ENCODE measurements at places on chromosomes 16 and 17.

DNA sequence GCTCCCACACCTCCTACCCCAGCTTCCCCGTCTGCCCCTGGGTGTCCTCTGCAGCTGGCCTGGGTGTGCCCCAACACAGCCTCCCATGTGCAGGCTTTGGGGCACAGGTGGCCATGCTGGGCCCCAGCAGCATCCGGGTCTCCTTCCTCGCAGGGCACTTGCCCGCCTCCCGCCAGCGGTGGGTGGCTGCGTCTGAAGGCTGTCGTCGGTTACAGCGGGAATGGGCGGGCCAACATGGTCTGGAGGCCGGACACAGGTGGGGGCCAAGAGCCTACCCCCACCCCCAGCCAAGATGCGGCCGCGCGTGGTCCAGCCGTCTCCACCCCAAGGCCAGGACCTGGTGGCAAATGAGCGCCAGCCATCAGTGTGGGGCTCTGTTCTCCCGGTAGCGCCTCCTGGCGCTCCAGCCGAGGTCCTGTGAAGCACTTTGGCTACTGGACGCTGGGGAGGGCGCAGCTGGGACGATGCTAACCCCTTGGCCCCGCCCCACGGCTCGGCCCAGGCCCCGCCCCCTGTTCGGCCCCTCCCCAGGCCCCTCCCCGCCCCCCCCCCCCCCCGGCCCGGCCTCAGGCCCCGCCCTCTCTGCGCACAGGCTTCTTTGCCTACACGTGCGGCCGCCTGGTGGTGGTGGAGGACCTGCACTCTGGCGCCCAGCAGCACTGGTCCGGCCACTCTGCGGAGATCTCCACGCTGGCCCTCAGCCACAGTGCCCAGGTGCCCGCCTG, 7.3 kb upstream of the RHOT2 start:
- peak; percentile 83 for DNase-seq

GRCh38 chr17:81515530-81516041, 3.0 kb upstream of the ACTG1 start:
- DNase-seq, result no peak

DNA sequence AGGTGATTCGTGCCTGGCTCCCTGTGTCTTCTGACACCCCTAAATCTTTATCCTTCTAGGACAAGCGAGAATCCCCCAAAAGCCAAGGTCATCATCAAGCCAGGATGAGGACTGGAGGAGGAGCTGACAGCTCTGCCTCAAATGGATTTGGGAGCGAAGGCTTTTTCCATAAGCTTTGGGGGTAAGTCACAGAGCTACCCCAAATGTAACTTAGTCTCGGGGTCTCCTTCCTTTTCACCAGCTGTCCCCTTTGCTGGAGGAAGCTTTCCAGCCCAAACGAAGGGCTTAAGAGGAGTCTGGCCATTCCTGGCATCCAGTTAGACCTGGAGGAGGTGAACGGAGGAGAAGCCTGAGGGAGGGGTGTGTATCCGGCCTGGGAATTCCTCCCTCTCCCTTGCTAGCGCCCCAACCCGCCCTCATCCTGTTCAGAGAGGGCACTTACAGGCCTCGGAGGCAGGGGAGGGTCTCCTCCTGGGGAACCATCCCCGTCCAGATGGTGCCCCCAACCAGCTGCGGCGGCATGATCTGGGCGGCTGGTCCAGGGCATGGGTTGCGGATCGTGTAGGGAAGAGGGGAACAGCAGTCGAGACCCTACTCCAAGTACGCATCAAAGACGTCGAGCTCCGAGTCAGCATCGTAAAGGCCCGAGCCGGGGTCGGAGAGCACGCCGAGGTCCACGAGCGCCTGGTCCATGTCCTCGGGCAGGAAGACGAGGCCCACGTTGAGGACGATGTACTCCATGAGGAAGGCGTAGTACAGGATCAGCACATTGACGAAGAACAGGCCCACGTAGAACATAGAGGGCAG, 938 bp downstream of the DEXI start:
- no peak for DNase-seq

DNA sequence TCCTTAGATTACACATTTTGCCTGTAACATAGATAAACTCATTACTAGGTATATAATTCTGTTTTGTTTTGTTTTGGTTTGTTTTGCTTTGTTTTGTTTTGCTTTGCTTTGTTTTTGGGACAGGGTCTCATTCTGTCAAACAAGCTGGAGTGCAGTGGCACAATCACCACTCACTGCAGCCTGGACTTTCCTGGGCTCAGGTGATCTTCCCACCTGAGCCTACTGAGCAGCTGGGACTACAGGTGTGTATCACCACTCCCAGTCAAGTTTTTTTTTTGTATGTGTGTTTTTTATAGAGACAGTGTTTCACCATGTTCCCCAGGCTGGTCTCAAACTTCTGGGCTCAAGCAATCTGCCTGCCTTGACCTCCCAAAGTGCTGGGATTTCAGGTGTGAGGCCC, 1.3 kb upstream of the CCL4L2 start:
- no peak for DNase-seq

- no peak for DNase-seq
Observed at GRCh38 chr17:65557349-65558310, 3.8 kb downstream of the AXIN2 start.

DNA sequence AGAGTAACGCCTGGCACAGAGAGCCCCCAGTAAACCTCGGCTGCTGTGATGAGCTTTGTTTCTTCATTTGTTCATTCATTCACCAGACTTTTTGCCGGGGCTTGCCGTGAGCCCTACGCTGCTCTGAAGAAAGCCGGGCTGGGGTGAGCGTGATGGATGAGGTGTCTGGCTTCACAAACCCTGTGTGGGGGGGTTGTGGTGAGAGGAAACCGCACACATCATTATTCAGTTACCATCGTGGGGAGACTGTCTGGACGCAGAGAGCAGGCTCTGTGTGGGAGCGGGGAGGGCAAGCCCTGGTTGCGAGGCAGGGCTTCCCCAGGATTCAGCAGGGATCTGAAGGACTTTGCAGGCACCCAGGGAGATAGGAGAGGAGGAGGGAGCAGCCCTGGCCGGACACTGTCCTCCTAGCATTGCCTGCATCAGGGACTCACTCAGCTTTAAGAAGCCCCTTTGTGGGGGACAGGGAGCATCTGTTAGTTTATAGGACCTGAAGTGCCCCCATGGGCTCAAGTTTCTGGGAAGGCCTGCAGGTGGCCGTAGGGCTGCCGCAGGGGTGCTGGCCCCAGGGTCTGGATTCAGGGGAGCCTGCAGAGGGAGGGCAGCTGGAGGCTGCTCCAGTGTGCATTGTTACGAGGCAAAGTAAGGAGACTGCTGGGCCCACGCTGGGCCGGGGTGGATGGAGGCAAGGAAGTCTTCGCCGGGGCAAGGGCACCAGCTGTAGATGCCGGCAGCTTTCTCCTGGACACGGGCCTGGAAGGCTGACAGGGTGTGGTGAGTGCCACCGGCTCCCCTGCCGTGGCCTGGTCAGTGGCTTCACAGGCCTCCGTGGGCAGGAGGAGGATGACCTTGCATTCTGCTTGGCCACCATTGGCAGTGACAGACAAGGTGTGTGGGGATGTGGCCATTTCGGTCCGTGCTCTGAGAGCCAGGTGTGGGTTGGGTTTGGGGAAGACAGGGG, 334.5 kb downstream of the SEC14L1 start:
- no peak for DNase-seq

- no peak for DNase-seq
Observed at GRCh38 chr16:2003231-2003826, 6.3 kb downstream of the ZNF598 start.
